Stimulated activated CD4-positive, alpha-beta T cell treated with anti-CD3 and anti-CD28 coated beads, Interleukin-1b, Interleukin-23, amount 100 ng/mL, for 1 hour (primary cell): ENCODE measurements at places on chromosomes 16 and 17.

DNA sequence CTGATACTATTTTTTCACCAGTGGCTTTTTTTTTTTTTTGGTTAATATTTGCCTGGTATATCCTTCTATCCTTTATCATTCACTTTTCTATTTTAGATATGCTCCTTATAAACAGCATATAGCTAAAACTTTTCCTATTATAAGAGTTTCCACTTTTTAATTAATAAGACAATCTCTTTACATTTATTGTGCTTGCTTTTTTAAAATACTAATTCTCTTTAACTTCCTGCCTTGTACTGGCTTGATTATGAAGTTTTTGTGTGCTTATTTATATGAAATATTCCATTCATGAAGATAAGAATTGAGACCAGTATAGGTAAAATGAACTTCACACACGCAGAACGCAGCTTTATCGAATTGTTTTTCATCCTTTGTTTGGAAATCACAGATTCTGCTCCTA is 9.0 kb upstream of the CDRT15 start:
- no peak for DNase-seq

DNA sequence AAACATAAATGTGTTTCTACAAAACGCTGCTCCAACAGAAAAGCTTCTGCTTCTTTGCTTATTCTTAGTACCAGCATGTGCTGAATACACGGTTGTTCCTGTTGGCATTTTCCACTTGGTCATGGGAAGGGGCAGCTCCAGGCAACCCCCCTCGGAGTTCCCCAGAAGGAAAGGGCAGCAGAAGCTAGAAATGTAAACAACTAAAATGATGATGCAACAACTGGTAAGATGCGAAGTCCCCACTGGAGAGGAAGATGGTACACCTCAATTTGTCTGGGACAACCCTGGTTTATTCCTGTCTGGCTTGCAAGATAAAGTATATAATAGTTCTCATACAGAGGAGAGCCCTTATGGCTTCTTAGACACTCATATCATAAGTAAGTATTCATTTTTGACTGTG is 9.2 kb upstream of the CCL13 start:
- DNase-seq: no peak

DNA sequence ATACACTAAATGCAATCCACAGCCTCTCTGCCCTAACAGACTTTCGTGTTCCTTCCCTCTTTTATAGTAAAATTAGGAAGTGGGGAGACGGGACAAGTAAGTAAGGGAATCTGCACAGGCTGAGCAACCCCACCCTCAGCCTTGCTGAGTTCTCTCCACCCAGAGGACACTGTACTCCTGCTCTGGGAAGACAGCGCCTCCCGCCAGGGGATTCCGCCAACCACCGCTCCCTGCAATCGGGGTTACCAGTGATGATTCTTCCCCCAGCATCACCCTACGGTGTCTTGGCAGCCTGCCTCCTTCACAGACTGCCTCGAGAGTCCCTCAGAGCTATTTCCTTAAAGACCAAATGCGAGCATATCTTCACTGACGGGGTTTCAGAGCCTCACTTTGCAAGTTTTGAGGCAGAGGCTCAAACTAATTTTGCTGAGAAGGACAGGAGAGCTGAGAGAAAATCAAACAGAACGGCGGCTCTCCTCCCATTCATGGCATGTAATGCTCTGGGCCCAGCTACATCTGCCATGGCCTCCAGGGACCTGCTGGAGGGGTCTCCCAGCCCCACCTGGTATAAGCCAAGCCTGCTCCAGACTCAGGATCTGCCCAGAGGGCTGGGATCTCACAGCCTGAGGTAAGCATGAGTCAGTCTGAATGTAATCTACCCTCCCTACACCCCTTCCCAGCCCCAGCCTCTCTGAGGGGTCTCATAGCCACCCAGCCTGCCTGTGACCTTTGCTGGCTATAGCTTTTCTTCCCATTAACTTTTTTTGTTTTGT is 22.7 kb upstream of the ASGR2 start:
- DNase-seq: no peak

DNA sequence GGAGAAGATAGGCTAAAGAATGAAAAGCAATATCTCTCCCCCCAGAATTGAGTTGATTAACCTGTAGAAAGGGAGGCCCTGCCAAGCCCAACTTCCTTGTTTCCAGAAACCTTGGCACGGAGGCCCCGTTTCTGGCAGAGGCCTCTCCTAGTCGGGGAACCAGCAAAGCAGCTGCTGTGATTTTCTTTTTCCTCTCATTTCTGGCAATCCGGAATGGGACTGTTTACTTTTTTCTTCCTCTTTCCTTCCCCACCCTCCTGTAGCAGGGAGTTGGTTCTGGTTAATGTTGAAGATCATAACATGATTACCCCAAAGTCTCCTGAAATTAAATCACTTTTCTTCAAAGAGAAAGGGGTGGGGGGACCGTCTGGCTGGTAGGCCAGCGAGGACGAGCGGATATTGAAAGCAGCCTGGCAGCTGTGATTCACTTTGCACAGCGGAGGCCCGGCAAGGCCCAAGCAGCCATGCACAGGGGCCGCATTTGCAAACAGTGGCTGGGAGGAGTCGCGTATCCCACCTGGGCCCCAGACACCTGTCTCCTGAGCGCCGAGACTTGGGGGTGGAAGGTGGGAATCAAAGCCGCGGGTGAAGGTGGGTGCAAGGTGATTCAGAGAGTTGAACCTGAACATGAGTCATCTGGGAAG is 51.5 kb downstream of the NTN1 start:
- DNase-seq: no peak

DNA sequence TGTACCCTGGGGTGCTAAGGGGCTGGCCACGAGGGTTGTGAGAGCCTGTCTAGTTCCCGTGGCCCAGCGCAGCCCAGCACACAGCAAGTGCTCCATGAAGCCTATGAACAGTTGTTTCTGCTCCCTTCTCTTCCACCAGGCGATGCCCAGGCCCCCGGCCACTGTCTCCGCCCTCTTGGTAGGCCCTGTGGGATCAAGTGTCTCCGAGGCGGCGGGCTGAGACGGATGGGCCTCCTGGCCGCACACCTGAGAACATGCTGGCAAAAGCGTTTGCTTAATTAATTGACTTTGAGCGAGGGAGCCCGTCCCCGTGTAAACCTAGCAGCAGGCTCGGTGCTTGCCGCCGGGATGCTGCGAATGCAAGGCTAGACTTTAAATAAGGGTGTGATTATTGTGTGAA is 129.7 kb upstream of the GSE1 start:
- DNase-seq: no peak

- no peak for DNase-seq
These were observed 22.2 kb upstream of the ADCY7 start for GRCh38 chr16:50244140-50244503.

DNA sequence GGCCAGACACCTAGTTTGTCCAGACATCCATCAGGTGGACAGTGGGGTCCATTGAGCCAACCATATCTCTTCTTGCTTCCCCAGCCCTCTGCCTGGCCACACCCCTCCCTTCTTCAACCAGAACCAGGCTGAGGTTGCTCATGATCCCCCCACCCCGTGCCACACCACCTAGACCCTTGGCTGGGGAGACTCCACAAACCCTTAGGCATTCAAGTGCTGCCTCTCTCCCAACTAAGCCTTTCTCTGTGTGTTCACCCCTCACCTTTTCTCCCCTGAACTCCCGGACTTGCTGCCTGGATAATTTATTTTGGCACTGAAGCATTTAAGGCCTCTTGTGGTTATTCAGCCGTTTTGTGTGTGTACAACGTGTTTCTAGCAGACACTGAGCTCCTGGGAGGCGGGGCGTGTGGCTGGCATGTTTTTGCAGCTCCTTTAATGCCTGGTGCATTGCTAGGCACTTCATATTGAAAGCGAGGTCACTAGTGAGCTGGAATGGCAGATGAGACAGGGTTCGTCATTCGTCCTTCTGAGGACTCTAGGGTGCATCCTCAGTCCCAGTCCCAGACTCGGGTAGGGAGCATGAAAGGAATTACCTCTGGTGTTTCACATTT is 28.7 kb downstream of the CACNA1G start:
- no peak for DNase-seq

DNA sequence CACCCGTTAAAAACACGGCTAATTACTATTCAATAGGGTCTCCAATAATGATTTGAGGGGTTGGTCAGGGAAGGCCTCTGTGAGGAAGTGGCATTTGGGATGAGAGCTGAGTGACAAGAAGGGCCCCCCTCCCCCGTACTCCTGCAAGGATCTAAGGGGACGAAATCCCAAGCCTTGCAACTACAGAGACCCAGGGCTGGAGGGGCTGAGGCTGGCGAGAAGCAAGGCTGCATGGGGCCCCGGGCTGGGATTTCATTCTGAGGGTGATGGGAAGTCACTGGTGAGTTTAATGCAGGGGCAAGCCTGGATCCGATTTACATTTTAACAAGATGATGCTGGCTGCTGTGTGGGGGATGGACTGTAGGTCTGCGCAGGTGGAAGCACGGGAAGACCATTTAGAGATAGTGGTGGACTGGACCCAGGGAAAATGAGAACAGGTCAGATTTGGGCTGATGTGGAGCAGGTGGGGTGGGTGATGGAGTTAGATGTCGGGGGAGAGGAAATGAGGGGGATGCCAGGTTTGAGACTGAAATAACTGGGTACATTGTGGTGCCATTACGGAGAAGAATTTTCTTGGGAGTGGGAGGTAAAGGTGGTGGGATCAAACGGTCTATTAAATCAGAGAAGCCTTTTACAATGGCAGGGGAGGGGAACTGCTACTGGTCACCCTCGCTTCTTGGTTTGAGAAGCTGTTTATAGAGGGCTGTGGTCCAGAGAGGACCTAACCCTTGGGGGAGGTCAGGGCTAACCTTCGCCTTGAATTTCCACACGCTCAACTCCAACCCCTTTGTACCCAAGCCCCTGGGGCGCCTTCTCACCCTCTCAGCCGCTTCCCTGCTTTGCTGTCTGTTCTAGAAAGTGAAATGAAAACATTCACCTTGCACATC is 932 bp upstream of the MYBBP1A start:
- no peak for DNase-seq

DNA sequence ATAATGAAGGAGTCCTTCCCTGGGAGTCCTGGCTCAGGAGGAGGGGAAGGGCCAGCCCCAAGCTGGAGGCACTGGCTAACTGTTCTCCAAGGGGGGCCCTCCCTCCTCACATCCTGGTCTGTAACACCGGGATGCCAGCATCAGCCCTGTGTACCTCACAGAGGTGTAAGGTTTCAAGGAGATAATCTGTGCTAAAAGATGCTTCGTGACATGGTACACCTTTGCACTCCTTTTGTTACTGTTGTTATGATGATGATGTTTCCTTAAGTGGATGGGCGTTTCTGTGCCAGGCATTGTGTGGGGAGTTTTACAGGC is 236.7 kb upstream of the TNRC6C start:
- DNase-seq: no peak

DNA sequence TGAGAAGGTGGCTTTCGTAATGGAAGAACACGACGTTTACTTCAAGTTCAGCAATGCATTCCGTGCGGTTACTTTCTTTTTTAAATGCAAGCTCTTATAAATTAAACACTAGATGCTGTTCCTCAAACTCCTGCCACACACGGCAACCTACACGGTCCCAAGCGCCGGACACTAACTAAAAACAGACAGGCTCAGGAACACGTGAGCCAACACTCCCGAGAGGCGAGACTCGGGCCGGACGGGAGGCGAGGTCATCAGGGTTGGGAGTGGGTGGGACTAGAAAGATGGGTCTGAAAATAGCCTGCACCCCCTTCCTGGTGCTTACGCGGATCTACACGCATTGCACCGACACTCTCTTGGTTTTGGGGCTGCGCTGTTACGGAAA is 6.4 kb downstream of the CLCN7 start:
- DNase-seq: no peak

DNA sequence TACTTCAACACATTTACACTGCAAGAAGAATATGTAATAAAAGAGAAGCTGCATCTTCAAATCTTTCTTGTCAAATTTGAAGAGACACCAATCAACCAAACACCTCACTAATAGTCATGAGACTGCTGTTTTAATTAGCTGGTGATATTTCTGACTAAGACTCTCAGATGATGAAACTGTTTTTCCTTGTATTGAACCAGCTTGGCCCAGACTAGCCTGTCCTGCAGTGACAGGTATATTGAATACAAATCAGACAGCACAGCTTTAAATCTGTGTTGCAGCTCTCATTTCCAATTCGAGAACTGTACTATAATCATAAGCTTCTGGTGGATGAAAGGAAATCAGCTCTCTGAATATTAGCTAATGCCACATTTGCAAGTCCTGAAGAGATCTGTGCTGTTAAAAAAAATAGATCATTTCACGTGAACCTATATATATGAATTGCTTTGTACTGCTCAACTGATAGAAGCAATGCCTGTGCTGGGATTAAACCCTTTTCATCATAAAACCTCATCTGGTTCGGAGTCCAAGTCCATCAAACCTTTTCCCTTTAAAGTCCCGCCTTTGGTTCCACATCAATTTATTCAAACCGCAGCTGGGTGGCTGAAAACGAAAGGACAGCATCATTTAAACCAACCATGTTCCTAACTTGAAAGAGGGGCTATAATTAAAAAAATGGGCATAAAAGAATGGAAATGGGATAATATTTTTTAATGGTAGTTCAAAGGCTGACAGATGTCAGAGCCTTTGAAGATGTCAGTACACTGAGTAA is 306.2 kb downstream of the CEP112 start:
- DNase-seq: no peak

DNA sequence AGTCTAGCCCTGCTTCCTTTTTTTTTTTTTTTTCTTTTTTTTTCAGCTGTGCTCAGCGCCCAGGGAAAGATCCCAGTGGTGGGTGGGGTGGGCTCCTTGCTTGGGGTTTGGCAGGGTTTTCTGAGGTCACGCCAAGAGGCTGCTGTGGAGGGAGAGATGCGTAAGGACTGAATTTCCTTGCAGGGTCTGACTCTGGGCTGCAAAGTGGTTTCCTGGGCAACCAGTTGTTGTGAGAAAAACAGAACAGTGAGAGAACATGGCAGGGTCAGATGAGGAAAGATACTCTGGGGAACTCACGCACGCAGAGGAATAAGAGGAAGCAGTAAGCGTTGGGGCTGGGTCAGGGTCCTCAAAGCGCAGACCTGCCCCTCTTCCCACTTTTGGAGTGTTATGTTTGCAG is 119.5 kb downstream of the IRF8 start:
- DNase-seq: no peak

- DNase-seq: no peak
These were observed 81.9 kb upstream of the HNF1B start for GRCh38 chr17:37826497-37827430.

GRCh38 chr17:77875051-77875780 is 83.3 kb upstream of the TNRC6C start:
- DNase-seq: no peak
